ENCODE measurements at places on chromosomes 5 and 9.

GRCh38 chr9:86303316-86303975, 21.1 kb upstream of the ISCA1 start:
- peak; percentile 27 for DNase-seq

- peak; percentile 92 for DNase-seq
Observed at GRCh38 chr9:108033976-108034964, 544.7 kb upstream of the KLF4 start.

GRCh38 chr5:9624196-9624947, 5.8 kb downstream of the TAS2R1 start:
- DNase-seq: peak; percentile 80

DNA sequence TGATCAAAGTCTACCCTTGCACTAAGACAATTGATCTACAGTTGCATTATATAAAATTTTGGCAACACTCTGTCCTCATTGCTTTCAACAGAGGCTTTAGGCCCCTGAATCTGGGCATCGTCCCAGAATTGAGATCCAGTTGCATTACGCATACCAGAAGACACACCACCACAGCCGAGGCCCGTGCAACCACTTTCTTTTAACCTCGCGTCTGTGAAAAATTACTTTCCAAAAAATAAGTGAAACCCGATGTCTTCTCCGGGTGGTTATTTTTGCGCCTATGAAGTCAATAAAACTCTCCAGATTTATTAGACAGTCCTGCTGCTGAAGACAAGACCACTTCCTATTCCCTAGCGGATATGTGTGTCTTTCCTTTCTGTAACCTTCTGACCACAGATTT, 52.1 kb upstream of the NFIB start:
- no peak for DNase-seq

DNA sequence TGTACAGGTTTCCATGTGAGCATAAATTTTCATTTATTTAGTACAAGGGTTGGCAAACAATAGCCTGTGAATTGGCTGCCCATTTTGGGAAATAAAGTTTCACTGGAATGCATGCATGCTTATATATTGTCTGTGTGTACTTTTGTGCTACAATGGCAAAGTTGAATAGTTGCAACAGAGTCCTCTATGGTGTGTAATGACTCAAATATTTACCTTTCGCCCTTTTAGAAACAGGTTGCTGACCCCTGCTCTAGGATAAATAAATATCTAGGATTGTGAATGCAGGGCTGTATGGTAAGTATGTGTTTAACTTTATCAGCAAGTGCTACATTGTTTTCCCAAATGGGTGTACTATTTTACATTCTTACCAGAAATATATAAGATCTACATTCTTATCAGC, 47.2 kb downstream of the XRCC4 start:
- DNase-seq: no peak

DNA sequence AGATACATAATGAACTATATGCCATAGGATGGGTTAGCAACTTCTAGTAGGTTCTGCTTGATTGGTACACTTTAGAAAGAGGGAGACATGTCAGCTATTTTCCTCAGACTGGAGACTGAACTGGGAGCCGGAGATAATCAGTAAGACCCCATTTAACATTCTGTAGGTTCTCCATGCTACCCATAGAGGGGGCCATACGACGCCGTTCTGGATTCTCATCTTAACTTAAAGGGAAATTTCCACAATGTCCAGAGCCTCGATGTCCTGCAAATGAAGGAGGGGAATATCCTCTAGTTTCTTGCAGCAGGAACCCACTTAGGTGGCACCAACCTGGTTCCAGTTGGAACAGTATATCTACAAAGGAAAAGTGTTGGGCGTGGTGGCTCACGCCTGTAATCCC, 22.3 kb upstream of the NPM1 start:
- DNase-seq: no peak

- no peak for DNase-seq
Observed at GRCh38 chr5:169651526-169651925, 14.5 kb downstream of the DOCK2 start.

DNA sequence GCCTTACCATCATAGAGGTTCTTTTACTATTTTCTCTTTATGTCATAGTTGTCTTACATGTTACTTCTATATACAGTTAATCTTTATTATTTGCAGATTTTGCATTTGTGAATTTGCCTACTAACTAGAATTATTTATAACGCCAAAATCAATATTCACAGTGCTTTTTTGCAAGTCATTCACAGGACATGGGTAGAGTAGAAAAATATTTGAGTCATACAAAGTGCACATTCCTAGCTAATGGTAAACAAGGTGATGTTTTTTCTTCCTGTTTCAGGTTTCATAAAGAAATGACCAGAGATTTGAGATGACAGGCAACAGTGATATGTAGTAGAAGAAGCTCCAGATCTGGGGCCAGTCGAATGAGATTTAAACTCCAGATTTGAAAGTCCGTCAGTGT, 30.0 kb upstream of the OR2Y1 start:
- no peak for DNase-seq

- peak; percentile 46 for DNase-seq
Observed at GRCh38 chr9:122099271-122099869, 6.3 kb upstream of the TTLL11 start.

DNA sequence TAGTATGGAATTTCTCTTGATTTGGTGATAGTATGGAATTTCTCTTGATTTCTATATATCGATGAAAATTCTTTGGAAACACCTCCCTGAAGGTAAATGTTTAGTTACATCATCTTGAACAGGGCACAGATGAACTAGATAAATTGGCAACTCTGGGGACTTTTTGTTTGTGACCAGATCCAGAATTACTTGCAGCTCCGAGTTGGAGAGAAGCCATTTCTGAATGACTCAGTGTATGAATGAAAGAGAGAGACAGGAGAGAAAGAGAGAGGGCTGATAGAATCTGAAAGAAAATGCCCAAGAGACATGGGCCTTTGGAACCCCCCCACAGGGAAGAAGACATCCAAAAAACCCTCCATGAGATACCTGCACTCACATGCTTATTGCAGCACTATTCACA, 14.1 kb downstream of the TNFSF15 start:
- DNase-seq: no peak

- DNase-seq: no peak
Observed at GRCh38 chr9:95605101-95605500, 88.3 kb upstream of the PTCH1 start.

DNA sequence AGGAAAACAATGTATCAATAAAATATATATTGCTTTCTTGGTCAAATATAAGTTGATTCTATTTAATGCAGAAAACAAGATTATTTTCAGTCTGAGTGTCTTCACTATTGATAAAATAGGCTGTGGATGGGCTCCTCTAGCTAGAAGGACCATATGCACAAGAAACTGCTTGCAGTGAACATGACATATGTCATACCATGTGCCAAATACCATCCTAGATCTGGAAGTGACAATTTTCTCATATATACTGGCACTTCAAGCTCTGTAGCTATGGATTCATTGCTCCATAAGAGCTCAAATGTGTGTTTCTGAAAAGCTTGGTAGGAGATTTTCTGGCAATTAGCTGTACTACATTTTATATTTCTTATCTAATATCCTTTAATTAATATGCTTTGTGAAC, 95.6 kb upstream of the CDH6 start:
- DNase-seq: no peak

DNA sequence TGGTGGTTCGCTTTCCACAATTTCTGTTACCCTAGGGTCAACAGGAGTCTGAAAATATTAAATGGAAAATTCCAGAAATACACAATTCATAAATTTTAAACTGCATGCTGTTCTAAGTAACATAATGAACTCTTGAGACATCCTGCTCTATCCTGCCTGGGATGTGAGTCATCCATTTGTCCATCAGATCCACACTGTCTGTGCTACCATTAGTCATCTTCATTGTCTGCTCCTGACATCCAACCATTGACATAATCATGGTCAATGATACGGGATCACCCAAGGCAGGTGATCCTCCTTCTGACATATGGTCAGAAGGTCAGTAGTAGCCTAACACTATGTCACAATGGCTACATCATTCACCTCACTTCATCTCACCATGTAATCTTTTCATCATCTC, 276.7 kb upstream of the KIF2A start:
- DNase-seq: no peak

DNA sequence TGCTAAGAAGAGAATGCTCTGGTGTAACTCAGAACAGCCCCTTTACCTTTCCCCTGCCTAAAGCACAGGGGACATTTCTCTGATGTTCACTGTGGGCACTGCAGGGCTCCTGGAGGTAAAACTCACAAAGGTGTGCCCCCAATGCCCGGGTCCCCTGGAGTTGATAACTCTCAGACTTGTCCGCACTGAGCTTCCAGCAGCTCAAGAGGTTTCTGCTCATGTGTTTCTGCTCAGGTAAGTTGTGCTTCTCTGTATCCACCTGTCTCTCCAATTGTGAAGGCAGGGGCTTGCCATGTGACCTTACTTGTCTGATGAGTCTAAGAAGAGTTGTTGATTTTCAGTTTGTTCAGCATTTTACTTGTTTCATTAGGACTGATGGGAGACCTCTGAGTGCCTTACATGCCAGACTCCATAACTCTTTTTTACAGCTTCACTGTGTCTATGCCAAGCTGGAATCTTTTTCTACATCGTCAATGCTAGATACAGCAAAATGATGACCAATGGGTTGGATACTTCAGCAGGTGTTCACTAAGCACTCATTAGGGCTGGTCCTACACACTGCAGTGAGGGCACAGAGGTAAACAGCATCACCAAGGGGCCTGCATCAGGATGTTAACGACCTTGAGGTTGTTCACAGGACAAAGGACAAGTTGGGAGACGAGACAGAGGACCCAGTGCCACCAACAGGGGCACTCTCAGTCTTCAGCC, 56.4 kb downstream of the MRPL36 start:
- DNase-seq: no peak

DNA sequence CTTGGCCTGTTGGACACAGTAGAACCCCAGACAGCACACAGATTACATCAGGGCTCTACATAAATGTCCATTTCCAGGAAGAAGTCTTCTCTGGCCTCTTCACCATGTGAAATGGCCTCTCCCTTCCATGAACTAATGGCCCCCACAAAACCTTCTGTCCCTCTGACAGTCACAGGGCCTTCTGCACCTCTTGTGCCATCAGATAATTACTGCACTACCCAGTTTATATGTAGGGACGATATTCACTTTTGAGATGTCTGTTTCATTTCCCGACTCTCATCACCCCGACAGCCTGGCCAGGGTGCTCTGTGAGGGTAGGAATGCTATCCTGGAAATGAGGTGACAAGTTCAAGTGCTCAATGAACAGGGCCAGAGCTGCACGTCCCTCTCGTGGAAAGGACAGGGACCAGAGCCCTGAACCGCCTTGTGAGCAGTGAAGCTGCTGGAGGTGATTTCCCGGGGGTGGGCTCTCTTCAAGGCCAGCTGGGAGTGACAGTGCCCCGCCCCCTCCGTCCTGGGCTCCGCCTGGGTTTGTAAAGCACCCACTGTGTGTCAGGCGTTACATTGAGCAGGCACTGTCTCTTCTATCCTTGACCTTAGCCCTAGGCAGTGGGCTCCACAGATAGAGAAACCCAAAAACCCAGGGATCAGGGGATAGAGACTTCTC, 3.0 kb upstream of the FAM78A start:
- no peak for DNase-seq

DNA sequence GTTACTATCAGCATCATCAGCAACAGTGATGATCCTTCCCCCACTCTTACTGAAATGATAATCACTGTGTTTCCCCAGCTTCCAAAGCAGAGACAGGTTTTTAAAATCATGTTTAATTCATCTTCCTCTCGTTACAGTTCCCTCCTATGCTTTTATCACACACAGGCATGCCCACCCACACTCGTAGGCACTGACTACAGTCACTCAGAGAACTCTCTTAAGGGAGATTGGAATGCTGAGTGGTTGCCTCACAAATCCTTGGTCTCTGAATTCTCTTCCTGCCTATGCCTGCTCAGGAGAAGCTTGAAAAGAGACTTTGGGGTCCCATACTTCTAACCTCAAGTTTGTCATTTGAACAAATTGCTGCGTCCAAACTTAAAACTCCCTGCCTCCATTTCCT, 179.2 kb downstream of the FRMD3 start:
- no peak for DNase-seq

DNA sequence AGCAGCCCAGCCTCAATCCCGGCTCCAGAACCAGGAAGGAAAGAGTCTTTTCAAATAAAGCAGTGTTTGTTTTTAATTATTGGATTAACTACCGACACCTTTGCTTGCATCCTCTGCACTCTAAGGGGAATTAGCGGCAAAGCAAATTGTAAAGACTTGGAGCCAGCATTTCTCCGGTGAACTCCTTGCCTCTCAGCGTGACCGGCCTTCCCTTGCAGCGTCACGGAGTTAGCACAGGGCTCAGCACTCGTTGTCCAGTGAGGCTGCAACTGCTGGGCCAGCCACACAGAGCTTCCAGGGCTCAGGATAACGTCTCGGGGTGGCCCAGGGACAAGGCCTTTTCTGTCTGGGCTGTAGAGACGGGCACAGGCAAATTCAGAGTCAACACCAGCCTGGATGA, 180.6 kb downstream of the OLFM1 start:
- no peak for DNase-seq

DNA sequence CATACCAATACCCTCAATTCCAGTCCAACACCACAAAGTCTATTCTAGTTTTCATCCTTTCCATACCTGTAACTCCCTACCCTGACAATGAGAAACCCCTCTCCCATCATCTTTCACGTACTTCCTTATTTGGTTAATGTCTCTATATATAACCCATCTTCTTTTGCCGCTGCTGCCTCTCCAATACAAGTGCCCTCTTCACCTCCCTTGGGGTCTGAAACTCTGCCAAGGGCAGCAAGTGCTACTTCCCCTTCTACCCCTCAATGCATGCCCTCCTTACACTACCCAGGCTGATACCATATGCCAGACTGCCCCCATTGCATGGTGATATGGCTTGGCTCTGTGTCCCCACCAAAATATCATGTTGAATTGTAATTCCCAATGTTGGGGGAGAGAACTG, 24.4 kb upstream of the SMIM15 start:
- no peak for DNase-seq

DNA sequence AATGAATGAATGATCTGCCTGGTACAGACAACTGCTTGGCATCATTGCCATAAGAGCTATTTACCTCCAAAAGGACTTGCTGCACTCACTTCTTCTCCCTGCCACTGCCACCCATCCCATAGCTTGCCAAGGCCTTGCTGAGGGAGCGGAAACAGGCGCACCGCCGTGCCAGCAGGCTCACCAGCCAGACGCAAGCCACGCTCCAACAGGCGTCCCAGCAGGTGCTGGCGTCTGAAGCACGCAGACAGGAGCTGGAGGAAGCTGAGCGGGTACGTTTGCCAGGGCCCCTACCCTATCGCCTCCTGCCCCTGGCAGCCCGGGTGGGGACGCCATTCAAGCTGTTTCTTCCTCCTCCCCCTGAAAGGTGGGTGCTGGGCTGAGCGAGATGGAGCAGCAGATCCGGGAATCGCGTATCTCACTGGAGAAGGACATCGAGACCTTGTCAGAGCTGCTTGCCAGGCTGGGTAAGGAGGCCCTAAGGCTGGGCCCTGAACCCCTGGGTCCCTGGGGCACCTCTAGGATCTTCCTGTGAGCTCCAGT, 8.9 kb upstream of the AIF1L start:
- no peak for DNase-seq

Measured in NCI-H226 (cell line).